Smooth muscle cell of trachea (primary cell): ENCODE measurements at places on chromosomes 3 and 15. TPM values are rescaled to one million over a fixed set of nuclear protein-coding genes. Genes with fewer than 3 reads are reported as not detected.

Gene TMEM158
- 46.0 and 82.2 TPM in 2 replicates for total RNA-seq

Gene TIMP4
- 15.6 and 23.3 TPM in 2 replicates for total RNA-seq

Gene VGLL3
- 25.7 and 55.6 TPM in 2 replicates for total RNA-seq

Gene CDCP1
- total RNA-seq: 9.1 and 14.1 TPM in 2 replicates

Gene DUOXA2
- total RNA-seq: not detected in 2 replicates
